ENCODE measurements at places on chromosomes 16 and 17.
A peak's percentile ranks its signal among the peaks of the same experiment; 100 is the strongest.

- DNase-seq: no peak
Measured at GRCh38 chr16:9259914-9260608, 168.6 kb downstream of the HAPSTR1 start.

DNA sequence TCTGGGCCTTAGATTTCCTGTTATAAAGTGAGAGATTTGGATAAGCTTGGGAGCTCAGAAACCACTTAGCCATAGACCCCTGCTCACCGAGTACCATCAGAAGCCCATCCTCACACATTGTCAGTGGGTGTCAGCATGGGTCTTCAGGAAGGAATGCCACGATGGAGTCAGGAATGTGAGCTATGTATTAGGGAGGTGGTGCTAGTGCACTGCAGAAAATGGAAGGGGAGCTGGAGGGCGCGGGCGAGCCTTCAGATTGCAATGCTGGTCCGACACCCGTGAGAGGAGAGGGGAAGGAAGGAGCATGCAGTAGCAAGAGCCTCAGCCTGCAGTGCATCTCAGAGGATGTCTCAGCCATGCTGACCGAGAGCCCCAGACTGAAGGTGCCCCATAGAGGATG, 294.5 kb downstream of the FOXL1 start:
- DNase-seq: no peak

- DNase-seq: peak; percentile 74
Measured at GRCh38 chr17:19447085-19447583, 36.1 kb downstream of the RNF112 start.

DNA sequence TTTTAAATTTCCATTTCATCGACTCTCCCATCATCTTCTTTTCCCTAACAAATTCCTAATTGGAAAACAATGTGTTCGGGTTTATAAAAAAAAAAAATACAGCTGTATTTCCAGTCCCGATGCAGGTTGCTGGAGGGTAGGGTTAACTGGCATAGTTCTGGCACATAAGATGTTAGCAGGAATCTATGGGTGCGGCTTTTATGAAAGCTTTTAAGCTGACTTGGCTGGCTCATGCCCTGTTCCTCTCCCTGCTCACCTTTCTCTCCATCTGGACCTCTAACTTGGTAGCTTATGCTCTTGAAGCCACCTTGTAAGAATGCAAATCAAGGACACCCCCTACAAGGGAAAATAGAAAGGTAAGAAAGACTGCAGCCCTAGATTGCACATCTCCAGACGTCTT, 33.2 kb upstream of the KCNJ2 start:
- DNase-seq: no peak

- DNase-seq: no peak
Measured at GRCh38 chr16:66551788-66552285, 539 bp upstream of the CKLF start.

GRCh38 chr16:3364774-3365427, 9.2 kb downstream of the OR2C1 start:
- peak; percentile 90 for DNase-seq

DNA sequence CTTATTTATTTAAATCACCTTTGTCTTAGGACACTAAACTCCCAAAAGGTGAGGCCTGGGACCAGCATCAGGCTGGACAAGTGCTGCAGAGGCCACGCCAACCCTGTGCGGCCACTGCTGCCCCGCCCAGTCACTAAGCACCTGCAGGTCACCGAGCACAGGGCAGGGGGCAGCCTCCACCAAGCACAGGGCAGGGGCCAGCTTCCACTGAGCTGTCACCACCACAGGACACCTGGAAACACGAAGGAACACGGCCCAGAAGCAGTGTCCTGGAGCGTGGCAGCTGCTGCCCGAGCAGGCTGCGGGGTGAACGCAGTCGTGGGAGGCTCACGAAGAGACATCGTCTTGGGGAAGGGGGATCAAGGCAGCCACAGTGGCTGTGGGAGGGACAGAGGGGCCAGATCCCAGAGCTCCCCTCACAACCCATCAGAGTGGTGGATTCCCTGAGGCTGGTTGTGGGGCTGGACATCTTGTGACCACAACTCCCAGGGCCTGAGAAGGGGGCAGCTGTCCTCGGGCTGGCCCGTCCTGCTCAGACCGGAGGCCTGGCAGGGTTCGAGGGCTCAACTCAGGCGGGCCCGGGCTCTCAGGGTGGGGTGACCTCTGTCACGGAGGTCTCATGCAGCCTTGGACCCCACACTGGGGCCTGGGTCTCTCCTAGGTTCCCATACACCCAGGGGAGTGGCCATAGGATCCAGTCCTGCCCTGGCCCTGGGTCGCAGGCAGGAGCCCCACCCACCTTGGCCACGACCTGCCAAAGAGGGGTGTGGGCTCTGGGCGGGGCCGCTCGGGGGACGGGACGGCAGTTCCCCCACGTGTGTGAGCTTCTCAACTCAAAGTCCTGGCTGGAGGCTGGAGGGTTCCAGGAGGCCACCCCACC, 18.7 kb downstream of the RAB40B start:
- DNase-seq: peak; percentile 24

DNA sequence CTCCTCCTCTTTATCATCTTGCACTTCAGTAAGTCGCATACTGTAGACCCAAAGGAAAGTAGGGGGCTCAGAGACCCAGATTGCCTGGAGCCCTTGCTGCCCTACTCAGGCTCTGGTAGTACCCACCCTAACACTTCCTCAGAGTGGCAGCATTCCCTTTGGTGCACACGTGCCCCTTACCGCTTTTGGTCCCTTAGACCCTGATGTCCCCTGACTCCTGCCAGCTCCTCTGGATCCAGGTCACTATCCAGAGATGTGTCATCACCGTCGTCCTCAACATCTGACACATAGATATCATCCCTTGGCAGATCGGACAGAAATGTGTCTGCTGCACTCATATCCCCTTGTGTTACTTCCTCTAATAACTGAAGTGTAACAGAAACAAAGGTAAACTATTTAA, 5.4 kb upstream of the PSMC5 start:
- no peak for DNase-seq

DNA sequence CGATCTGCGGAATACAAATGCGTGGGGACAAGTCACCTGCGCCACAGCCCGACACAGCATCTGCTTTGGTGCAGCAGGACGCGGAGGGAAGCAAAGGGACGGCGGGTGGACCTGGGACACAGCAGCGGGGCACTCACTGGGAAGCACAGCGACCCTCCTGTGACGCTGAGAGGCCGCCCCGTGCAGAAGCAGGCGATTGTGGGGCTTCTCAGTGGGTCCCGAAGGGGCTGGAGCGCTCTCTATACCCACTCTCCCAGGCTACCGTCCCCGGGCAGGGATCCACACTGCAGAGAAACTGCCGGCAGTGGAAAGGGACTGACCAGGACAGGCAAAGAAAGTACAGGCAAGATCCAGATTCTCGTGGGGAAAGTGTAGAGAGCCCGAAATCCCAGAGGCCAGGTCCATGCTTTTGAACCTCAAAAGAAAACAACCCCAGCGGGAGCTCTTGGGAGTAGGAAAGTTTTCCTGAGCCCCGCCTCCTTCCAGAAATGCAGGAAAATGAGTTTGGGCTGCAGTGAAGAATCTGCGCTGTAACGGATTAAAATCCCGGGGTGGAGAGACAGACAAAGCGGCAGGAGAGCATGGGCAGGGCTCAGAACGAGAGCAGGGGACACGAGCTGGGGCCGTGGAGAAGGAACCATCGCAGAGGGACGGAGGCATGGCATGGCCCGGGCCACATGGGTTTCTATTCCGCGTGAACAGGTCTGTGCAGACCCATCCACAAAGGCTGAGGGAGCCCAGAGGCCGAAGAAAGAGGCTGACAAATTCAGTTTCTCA, 12.7 kb downstream of the COX4I1 start:
- DNase-seq: no peak

- DNase-seq: peak; percentile 54
Measured at GRCh38 chr17:55334285-55334684, 69.5 kb downstream of the HLF start.

DNA sequence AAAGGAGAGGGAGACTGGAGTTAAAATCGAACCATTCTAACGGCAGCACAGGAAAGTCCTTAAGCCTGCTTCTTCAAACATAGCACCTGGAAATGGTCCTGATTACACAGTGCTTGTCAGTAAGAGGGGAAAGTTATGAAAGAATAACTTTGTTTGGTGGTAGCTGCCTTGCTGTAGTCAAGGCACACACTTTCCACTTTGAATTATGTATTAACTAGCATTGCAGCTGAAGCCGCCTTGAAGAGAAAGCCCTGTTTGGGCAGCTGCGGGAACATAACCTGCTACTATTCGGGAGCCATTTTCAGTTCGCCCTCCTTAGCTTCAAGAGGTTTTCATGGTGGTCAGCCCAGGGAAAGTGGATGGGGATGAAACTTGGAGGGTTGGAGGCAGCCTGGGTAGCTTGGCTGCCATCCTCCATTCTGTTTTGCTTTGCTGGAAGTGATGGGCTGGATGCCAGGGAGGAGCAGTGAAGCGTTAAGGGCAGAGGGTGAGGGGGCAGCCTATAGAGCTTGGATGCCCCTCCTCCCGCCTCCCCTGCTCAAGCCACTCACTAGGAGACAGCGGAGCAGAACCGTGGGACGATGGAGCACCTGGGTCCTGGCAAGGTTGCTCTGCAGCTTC, 5.3 kb upstream of the HAS3 start:
- DNase-seq: no peak

GRCh38 chr17:75783069-75783783, 1.4 kb upstream of the UNK start:
- no peak for DNase-seq

DNA sequence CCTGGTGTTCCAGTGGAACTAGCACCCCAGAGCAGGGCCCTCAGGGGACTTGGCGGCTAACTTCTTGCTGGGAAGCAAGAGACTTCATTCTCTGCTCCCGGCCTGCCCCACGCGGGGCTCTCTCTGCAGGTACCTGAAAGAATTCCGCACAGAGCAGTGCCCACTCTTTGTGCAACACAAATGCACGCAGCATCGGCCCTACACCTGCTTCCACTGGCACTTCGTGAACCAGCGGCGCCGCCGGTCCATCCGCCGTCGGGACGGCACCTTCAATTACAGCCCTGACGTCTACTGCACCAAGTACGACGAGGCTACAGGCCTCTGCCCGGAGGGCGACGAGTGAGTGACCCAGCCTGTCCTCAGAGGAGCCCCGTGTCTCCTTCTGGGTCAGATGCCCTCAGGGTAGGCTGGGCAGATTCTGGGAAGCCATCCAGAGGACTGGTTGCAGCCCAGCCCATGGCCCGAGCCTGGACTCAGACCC, 25.1 kb downstream of the UNK start:
- no peak for DNase-seq

DNA sequence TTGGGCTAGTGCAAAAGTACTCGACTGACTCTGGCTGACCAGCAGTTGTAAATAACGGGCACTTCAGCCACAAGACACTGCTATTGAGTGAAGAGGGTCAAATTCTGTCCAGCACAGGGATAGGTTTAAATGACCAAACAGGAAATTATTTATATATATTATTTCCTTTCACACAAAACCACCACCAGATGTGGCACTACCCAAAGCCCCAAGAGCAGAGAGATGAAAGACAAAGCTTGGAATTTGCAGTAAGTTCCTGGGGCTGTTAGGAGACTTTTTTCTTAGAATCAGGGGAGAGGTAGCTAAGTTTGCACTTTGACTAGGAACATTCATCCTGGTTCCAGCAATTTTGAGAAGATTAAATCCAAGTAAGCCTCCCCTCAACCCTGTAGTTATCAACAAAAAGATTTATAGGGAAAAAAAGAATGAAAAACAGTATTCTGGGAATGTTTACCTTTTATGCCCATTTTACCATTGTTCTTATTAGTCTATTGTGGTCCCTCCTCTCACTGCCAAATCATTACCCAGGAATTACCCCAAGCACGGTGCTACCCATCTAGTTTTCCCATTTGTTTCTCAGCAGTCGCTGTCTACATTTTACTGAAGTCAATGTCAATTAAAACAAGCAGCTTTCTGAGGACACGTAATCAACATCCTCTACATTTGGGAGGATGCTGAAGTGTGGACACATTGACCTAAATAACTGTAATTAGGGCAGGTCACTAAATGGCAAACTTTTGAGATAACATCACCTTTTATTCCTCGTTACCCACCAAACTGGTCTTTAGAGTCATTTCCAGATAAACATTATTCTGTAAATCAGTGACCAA, 43.5 kb downstream of the GRB7 start:
- DNase-seq: no peak

DNA sequence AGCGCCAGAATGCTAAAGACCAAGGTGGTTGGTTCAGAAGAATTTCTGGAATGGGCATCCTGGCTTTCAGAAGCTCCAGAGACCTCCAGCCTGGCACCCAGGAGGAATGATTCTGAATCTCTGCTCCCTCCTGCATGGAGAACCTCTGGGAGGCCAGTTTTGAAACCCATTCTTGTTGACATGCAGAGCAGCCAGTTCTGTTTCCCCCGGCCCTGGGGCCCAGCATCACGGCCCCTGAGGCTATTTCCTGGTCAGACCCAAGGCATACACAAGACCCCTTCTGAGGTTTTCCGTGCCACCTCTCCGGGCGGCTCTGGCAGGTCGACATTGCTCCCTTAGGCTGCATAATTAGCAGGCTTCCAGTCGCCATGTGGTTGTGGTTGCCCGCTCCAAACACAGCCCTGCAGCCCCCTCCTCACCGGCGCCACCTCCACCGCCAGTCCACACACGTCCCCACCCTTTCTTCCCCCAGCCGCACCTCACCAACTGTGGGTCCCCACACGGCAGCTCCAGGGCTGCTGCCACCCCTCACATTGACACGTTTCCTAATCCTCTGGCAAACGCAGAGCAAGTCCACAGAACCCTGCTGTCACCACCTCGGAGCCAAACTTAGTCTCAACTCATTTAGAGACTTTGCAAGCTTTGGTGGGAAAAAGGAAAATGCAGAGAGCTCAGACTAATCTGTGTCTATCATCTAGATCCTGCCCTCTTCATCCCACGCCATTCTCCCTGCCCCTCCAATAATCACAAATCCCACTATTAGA, 367.1 kb downstream of the SOX9 start:
- no peak for DNase-seq

- no peak for DNase-seq
Measured at GRCh38 chr16:71515026-71515425, 11.2 kb upstream of the CHST4 start.

DNA sequence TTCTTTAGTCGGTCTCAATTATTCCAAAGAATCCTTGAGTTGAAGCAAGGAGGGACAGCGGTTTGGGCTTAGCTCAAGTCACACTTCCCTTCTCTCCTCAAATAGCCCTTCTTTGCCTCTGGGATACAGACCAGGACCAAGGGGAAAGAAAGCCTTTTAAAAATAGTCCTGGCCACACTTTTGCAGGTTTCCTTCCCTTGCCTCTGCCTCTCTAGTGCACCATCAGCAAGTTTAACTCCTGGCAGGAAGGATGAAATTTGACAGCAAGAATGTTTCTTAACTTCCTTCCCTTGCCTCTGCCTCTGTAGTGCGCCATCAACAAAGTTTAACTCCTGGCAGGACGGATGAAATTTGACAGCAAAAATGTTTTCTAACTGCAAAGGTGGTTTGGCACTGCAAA, 7.2 kb upstream of the G6PC1 start:
- DNase-seq: peak; percentile 61

GRCh38 chr17:15268461-15268860, 3.3 kb upstream of the PMP22 start:
- DNase-seq: peak; percentile 62

- DNase-seq: peak; percentile 66
Measured at GRCh38 chr16:88194397-88195268, 188.1 kb upstream of the ZNF469 start.

DNA sequence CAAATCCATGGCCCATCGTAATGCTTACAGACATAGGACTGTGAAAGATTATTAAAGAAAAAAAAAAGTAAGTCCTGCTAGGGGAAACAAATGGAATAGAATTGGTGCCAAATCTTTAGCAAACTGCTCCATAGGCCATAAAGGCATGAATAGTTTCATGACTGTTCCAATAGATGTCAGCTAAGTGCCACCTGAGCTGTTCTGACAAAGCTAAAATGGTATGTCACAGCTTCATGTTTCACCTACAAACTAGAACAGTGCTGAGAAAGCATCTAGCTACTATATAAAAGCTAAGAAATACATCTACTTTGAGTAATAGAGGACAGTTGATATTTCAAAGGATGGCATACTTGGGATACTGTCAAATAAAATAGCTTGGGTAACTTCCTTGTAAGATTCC, 771.6 kb upstream of the CA10 start:
- DNase-seq: no peak

All from left hindlimb (tissue), 1 donor.